ENCODE measurements at places on chromosomes 5 and 9. TPM values are rescaled to one million over a fixed set of nuclear protein-coding genes. Genes with fewer than 3 reads are reported as not detected.

Gene ZNF454
- not detected for total RNA-seq

Gene STC2
- 53.7 TPM for total RNA-seq

Gene CEL
- 0.58 TPM for total RNA-seq

Gene BHMT2
- total RNA-seq: not detected

Gene S100Z
- total RNA-seq: not detected

Gene EPB41L4A
- 1.3 TPM for total RNA-seq

Gene TNFSF15
- 0.41 TPM for total RNA-seq

Gene FBXO38
- 19.2 TPM for total RNA-seq

Gene RPS23
- 3,745 TPM for total RNA-seq

Gene PRUNE2
- total RNA-seq: not detected

Gene PTGDS
- 0.71 TPM for total RNA-seq

Gene LCN1
- total RNA-seq: not detected

Gene ORM2
- total RNA-seq: not detected

Gene IL9
- not detected for total RNA-seq

Gene NKD2
- 12.0 TPM for total RNA-seq

Gene PCDHB15
- total RNA-seq: 0.05 TPM

Gene CAMLG
- total RNA-seq: 25.1 TPM

Gene EIF4E1B
- not detected for total RNA-seq

Gene RPL35
- total RNA-seq: 2,853 TPM

Gene SPACA9
- 4.6 TPM for total RNA-seq

Gene BARX1
- total RNA-seq: 12.5 TPM

Gene FBXW2
- 40.3 TPM for total RNA-seq

Gene PFN3
- not detected for total RNA-seq

Gene KIF4B
- total RNA-seq: not detected

Gene CSF1R
- 0.17 TPM for total RNA-seq

Gene ANKRD20A1
- total RNA-seq: 0.28 TPM

Gene PCDHGB2
- 0.19 TPM for total RNA-seq

Gene TRIM36
- total RNA-seq: 1.7 TPM

Gene CTXN3
- total RNA-seq: not detected

Gene STXBP1
- 18.4 TPM for total RNA-seq

Gene OMD
- total RNA-seq: not detected

Gene HAVCR2
- total RNA-seq: 0.52 TPM

Gene ARHGEF37
- total RNA-seq: 0.82 TPM

Gene CDH9
- total RNA-seq: not detected

Gene CXCL14
- total RNA-seq: 0.17 TPM

Gene BTNL8
- not detected for total RNA-seq

Gene RGS7BP
- total RNA-seq: not detected

Gene PSD2
- 0.03 TPM for total RNA-seq

Gene PDE6A
- total RNA-seq: 0.08 TPM

Gene PCDHA1
- total RNA-seq: 0.21 TPM

Gene IFNK
- total RNA-seq: not detected

Gene PTGS1
- total RNA-seq: 0.82 TPM

Gene DNAH5
- 1.0 TPM for total RNA-seq

Gene CCL27
- not detected for total RNA-seq

Gene PCDHGB1
- 2.1 TPM for total RNA-seq

Gene SPINK6
- total RNA-seq: 0.26 TPM

Gene DMRT2
- total RNA-seq: not detected
